ENCODE measurements at places on chromosomes 6 and 20.

GRCh38 chr20:12699374-12700228 lies 309.2 kb upstream of the SPTLC3 start:
- no peak for DNase-seq

DNA sequence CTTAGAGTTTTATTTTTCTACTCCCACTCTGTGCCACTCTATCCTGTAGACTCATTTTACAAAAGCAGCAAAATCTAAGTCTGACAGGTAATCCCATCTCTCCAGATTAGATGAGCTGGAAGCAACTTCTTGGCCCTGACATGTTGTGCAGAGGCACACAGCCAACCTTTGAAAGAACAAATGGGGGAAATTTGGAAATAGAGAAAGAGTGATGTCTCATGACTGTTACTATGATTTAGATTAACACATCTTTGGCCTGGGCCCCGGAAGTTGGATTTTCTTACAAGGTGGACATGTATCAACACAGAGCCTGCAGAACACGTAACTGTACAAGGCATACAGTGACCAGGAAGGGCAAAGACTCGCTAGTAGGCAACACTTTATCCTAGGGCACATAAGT lies 227.7 kb downstream of the MYLK4 start:
- DNase-seq: no peak

DNA sequence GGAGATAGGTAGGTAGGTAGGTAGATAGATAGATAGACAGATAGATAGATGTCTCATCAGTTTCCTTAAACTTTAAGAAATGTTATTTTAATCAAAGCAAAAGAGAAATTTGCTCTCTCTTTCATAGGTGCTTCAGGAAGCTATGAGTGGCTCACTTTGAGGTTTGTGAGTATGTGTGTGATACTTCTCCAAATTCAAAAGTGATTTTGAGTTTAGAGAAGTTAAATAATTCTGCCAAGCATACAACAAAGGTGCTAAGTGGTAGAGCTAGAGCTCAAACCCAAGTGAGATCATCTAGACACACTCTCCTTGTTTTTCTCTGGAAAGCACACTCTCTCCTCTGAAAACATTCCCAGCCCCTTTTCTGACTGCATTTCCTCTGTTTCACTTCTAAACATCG lies 156.2 kb downstream of the EDN1 start:
- DNase-seq: no peak

- DNase-seq: no peak
Observed at GRCh38 chr20:309306-309840, 12.0 kb downstream of the ZCCHC3 start.

DNA sequence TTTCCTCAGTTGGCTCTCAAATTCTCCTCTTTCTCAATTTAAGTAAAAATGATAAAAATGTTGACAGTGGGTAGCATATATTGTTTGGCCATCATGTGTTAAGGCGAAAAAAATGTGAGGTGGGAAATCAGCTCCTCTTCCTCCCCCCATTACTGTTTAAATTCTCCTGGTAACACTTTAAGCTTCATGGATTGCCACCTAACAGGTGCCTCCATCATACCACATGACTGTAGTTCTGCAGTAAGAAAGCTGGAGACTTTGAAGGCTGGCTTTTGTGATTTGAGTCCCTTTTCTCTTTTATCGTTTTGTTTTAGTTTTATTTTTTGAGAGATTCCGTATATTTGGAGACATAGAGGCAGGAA lies 1.2 kb downstream of the ZFAND3 start:
- no peak for DNase-seq

DNA sequence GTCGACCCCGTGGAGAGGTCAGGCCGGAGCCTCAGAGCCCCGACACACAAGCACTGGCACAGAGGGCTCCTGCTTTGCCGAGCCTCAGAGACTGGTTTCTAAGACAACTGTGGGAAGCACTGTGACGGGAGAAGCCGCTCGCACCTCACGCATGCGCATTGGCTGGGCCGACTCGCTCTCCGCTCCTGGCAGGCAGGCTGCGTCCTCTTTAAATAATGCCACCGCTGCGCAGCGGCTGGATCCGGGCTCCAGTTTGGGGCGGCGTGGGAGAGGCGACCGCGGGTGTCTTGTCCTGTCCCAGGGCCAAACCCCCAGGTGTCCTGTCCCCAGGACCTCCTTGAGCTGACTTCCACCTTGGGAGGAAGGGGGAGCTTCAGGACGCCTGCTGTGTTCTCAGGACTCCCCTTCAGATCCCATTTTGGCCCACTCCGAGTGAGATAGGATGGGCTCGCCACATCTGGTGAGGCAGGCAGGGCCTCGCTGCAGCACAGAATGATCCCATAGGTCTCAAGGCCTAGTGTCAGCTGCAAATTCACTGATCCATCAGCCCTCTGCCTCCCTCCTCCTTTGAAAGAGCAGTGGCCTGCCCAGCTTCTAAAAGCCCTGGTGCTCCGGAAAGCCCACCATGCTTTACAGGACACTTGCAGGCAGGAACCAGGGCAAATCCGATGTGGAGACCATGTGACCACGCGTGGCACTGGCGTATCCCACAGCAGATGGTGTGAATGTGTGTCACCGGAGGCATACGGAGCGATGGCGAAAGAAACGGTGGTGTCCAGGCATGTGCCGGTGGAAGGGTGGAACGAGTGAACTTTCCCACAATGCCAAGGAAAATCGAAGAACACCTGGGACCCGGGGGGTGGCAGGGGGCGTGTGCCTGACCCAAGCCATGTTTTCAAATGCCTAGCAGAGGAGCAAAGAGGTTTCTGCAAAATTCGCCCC lies 169.3 kb upstream of the ZNF337 start:
- no peak for DNase-seq
